ENCODE measurements at places on chromosomes 12 and 14. TPM values are rescaled to one million over a fixed set of nuclear protein-coding genes. Genes with fewer than 3 reads are reported as not detected.

Gene RFX4
- total RNA-seq: not detected

GRCh38 chr12:96356831-96357230 is 43.4 kb downstream of the CDK17 start:
- DNase-seq: no peak

Gene CIDEB
- 1.6 TPM for total RNA-seq

DNA sequence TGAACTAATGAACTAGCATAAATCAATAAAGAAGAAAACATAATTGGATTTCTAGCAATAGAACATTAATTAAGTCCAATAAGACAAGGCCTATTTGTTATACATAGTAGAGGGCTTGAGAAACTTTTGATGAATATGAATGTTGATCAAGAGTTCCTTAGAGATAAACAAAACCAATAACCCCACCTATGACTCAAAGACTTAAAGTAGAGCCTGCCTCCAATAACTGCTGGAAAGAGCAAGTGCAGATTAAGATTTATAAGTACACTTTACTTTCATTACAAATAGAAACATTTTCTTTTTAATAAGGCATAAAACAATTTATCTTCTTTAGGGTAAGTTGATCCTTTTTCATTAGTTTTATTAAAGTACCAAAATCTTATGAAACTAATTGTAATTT is 185.7 kb downstream of the SRGAP1 start:
- no peak for DNase-seq

GRCh38 chr12:122460641-122461040 is 38.2 kb upstream of the CLIP1 start:
- DNase-seq: no peak

GRCh38 chr14:23020143-23021128 is 10.5 kb upstream of the C14orf93 start:
- no peak for DNase-seq

- no peak for DNase-seq
Measured at GRCh38 chr14:70096866-70097265, 91.9 kb downstream of the SLC8A3 start.

Gene LHX5
- total RNA-seq: not detected

GRCh38 chr14:76510181-76510580 is 134.2 kb downstream of the ESRRB start:
- DNase-seq: no peak

- no peak for DNase-seq
Measured at GRCh38 chr12:43022838-43023237, 433.3 kb upstream of the PRICKLE1 start.

DNA sequence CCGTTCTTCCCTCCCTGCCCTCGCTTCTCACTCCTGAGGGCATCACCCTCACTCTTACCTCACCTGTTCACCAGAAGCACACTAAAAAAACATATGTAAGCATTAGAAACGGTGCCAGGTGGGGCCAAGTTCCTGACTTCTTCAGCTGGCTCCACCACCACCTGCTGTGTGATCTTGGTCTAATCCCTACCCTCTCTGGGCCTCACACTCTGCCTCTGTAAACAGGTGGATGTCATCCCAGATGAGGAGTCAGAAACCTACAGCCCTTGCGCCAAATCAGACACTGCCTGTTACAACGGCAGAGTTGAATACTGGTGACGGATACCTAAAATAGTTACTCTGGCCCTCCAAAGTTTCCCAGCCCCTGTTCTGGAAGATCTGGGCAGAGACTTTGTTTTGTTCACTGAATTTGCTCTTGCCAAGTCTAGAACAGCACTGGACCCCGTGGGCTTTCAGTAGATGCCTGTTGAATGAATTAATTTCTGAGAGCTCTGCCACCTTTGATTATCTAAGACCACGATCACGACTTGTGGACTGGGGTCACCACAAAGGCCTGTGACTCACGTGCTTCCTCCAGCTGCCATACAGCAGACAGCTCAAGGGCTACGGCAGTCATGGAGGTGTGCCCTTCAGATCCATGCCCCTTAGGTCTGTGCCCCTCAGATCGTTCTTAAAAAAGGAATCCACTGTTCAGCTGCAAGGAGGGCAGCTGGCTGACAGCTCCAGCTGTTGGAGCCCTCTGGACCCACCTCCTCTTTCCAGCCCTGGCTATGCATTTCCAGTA is 71.9 kb downstream of the GSC start:
- DNase-seq: no peak

- no peak for DNase-seq
Measured at GRCh38 chr12:94874518-94875302, 128.8 kb downstream of the NDUFA12 start.

GRCh38 chr14:52265253-52265652 is 2.2 kb upstream of the PTGDR start:
- no peak for DNase-seq

Gene MORN3
- 0.18 TPM for total RNA-seq

Gene SMOC1
- total RNA-seq: not detected

- no peak for DNase-seq
Measured at GRCh38 chr12:131615326-131616042, 95.4 kb upstream of the SFSWAP start.

- no peak for DNase-seq
Measured at GRCh38 chr12:58089588-58089987, 148.2 kb downstream of the ATP23 start.

GRCh38 chr14:67242168-67242420 is 859 bp downstream of the PALS1 start:
- no peak for DNase-seq

Gene AVPR1A
- total RNA-seq: not detected

All from OCI-LY7 (cell line).